SHP77 (cell line): ENCODE measurements at places on chromosomes 11 and 22.

DNA sequence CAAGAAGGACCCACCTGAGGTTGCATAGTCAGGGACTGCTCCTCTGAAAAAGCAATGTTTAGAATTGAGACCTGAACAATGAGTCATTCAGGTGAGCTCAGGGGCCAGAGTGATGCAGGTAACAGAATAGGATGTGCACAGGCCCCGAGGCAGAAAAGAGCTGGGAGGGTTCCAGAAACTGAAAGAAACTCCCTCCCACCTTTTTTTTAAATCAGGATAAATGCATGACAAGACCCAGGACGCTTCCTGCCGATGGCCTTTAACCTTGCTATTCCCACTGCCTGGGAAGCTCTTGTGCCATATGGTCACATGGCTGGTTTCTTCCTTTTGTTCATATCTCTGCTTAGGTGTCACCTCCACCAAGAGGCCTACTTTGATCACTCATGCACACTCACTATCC, 214.2 kb upstream of the ZBED5 start:
- no peak for DNase-seq

DNA sequence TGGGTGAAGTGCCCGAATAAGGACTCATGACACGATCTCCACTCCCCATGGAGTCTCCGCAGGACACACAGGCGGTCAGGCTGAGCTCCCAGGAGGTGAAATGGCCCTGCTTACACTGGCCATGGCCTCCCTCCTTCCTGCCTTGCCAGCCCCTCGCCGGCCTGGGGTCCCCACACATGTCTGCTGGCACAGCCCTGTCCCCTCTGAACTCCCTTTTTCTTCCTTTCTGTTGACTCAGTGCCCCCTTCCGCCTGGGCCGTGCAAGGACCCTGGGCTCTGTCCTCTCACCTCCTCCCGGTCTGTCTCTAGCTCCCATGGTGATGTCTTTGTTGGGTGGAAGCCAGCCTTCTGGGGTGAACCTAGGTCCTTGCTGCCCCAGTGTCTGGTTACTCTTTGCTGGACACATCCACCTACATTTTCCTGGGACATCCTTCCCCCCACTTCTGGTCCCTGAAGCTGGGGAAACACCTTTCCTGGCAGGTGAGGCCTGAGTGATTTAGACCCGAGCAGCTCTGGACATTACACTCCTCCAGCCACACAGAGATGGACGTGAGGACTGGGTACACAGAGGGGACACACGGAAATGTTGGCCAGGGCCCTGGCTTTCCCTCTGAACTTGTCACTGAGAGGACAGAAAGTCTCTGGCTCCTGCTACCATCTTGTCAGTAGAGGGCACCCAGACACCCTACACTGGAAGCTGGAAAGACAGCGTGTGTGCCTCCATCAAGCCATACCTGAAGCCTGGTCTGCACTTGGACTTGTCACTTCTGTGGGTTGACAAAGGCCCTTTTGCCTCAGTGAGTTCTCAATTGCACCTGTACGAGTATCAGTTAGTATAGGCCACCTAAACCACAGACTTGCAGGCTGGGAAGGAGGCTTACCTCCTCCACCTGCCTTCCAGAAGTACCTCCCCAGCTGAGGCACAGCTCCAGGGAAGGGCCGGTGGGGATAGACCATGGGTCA, 864.3 kb downstream of the TBC1D22A start:
- peak; percentile 36 for DNase-seq

- DNase-seq, result no peak
Observed at GRCh38 chr22:45448431-45448830, 34.9 kb downstream of the RIBC2 start.

GRCh38 chr22:32333769-32334659, 23.7 kb upstream of the RFPL3 start:
- DNase-seq, result no peak

GRCh38 chr11:105811242-105811641, 201.4 kb downstream of the GRIA4 start:
- no peak for DNase-seq

DNA sequence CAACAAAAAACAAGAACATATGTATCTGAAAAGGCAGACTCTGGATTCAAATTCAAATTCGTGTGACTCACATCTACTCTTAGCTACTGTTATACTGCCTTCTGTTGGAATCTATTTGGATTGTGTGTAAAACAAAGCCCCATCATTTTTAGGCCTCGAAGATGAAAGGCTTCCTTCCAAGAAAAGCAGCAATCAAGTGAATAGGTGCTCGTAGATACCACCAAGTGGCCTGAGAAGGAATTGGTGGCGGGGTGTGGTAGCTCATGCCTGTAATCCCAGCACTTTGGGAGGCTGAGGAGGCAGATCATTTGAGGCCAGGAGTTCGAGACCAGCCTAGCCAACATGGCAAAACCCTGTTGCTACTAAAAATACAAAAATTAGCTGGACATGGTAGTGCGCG, 4.2 kb downstream of the GRAMD1B start:
- no peak for DNase-seq

DNA sequence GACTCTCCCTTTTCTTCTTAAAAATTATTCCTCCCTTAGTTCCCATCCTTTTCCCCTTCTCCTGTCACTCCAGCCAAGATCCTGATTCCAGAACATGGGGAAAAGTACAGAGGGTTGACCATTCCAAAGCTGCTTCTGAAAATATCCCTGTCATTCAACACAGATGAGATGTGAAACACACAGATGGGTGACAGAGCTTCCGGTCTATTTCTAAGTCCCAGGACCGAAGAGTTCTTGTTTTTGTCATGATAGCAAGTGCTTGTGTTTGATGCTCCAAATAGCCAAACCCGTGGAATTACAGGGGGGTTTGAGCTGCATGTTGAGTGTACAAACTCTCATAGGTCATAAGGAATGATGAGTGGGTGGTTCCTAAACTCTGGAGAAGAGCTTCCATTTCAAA, 57.9 kb downstream of the PARVA start:
- DNase-seq, result no peak

DNA sequence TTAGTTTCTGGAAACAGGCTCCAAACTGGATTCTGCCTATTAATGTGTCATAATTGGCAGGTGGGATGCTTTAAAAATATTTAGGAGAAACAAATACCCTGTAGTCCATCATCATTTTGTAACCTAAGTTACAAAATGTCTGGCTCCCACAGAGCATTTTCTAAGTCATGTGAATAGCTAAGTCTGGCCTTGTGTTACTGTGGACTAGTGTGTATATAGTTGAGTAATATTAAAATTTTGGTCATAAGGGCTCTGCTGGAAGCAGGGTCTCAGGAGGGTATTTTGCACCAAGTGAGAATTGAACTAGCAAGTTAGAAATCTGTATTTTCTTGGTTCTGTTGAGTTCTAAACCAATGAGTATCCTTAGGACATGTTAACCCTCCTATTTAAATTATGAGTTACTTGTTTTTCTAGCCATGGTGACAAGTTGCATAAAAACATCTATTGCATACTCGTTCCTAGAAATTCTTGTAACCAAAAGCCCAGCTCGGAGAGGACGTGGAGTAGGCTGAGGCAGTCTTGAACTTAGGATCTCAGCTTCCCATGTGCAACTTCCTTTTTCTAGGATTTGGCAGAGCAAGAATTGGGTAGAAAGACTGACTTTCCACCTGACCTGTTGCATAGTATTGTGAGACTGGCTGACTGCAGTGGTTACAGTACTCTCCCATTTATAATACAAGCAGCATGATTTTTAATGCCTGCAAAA, 5.4 kb downstream of the PTPMT1 start:
- DNase-seq, result no peak

GRCh38 chr11:19208959-19209546, 7.3 kb upstream of the CSRP3 start:
- DNase-seq, result no peak

DNA sequence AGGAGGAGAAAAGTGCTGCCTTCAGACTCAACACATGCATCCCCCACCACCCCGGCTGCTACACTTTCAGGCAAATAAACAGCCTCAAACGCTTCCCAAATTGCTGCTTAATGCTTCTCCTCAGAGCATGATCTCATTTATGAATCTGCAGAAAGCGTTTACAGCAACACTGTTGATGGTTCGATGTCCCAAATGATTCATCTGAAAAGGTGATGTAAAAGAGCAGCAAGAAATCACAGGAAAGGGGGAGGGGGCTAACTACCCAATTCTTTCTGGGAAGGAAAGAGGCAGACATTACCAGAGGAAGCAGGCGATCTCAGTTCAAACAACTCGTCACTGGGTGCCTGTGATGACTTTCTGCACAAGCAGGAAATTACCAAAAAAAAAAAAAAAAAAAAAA, 119.6 kb downstream of the TENM4 start:
- DNase-seq, result no peak

GRCh38 chr11:130144861-130145281, 14.7 kb upstream of the ST14 start:
- no peak for DNase-seq

GRCh38 chr11:352456-353031, 16.8 kb upstream of the B4GALNT4 start:
- no peak for DNase-seq

- no peak for DNase-seq
Observed at GRCh38 chr11:2898366-2899079, 12.9 kb upstream of the CDKN1C start.

- DNase-seq, result peak; percentile 78
Observed at GRCh38 chr11:103035791-103036434, 56.0 kb downstream of the DCUN1D5 start.

- DNase-seq, result no peak
Observed at GRCh38 chr11:20611892-20612291, 12.5 kb downstream of the SLC6A5 start.

DNA sequence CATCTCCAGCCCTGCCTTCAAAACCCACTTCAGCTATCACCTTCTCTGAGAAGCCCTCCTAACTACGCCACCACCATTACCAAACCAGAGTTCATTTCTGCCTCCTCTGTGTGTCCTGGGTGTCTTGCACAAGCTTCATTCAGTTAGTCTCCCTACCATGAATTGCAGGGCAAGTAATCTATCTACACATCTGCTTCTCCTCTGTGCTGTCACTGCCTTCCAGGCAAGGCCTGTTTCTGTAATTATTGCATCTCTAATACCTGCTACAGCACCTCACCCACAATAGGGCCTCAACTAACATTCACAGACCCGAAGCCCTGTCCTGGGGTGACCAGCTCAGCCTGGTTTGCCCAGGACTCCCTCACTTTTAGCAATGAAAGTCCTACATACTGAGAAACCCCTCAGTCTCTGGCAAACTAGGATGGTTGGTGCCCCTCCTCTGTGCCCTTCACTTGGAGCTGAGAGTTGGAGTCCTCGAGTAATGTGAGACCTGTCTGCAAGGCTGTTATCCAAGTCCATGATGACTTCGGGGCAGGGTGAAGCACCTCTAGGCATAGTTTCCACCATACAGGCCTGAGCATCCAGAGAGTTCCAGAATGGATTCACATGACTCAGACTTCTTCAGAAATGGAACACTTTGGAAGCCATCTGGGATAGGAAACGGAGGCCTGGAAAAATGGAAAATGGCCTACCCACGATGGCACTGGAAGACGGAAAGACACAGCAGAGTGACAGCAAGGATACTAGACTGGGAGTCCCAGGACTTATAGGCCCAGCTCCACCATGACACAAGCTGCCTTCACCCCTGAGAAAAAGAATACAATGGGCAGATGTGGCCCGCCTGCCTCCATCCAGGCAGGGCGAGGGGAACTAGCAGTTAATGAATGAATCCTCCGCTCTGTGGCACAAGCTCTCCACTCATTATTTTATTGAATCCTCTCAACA, 269.3 kb downstream of the BUD13 start:
- DNase-seq, result no peak

DNA sequence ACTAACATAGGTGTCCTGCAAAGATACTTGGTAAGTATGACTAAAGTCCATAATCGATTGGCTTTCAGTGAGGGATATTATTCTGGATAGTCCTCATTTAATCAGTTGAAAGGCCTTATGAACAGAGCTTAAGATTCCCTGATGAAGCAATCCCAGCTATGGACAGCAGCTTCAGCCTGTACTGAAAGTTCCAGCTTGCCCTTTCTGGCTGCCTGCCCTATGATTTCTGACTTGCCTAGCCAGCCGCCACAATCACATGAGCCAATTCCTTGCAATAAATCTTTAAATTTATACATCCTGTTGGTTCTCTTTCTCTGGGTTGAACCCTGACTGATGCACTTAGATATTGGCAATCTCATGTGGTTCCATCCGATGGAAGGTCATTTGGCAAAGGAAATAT, 759.0 kb upstream of the API5 start:
- no peak for DNase-seq

- no peak for DNase-seq
Observed at GRCh38 chr11:119209186-119209585, 3.0 kb downstream of the CBL start.

GRCh38 chr22:29154364-29155048, 51.2 kb upstream of the EMID1 start:
- DNase-seq, result peak; percentile 70

DNA sequence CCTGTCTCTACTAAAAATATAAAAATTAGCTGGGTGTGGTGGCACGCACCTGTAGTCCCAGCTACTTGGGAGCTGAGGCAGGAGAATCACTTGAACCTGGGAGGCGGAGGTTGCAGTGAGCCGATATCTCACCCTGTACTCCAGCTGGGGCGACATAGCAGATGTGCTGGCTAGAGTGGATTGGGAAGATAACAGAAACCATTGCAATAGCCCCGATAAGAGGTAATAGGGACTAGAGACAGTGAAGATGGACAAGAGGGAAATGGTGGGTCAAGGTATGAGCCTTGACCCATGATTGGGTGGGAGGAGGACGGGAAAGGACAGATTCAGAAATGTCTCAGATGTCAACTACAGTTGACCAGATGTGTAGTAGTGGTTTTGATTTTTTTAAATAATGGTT, 6.1 kb downstream of the SWAP70 start:
- no peak for DNase-seq

DNA sequence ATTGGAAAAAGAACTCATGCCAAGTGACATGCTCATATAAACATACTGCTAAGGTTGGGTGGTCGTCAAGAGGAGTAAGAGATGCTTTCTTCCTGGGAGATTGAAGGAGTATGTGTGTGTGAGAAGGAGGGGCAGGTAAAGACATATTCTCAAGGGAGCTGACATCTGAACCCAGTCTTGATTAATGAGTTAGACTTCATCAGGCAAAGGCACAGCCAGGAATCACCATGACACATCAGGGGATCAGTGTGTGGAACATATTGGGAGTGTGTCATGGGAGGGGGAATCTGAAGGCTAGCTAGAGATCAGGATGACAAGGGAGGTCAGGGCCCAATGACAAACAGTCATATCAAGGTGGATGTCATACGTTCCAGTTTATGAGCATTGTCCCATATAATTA, 14.9 kb downstream of the CNTF start:
- DNase-seq, result no peak

GRCh38 chr11:123856444-123856843, 29.0 kb downstream of the TMEM225 start:
- DNase-seq, result no peak

- DNase-seq, result no peak
Observed at GRCh38 chr11:64406221-64406946, 47.4 kb downstream of the RPS6KA4 start.

DNA sequence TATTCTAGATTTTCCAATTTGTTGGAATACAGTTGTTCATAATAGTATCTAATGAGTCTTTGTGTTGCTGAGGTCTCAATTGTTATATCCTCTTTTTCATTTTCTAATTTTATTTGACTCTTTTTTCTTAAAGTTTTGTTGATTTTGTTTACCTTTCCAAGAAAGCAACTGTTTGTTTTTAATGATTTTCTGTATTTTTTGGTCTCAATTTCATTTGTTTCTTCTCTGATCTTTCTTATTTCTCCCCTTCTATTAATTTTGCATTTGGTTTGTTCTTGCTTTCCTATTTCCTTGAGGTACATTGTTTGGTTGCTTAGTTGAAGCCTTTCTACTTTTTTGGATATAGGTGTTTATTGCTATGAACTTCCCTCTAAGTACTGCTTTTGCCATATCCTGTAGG, 5.2 kb upstream of the OR52A1 start:
- no peak for DNase-seq
